Placental pericyte (primary cell): ENCODE measurements at places on chromosomes 13 and 19. TPM values are rescaled to one million over a fixed set of nuclear protein-coding genes. Genes with fewer than 3 reads are reported as not detected.

The IRGC gene
- not detected in 2 replicates for total RNA-seq

The LSR gene
- total RNA-seq: 0.22 and 1.9 TPM in 2 replicates

The UNC13A gene
- total RNA-seq: 0.44 and 1.3 TPM in 2 replicates

The C19orf38 gene
- not detected in 2 replicates for total RNA-seq

The ZNF223 gene
- total RNA-seq: 4.2 and 6.8 TPM in 2 replicates

The PCP2 gene
- total RNA-seq: not detected in 2 replicates

The TLE2 gene
- 1.0 and 1.3 TPM in 2 replicates for total RNA-seq

The ZNF253 gene
- total RNA-seq: 2.1 and 2.6 TPM in 2 replicates

The SLITRK5 gene
- total RNA-seq: under 0.01 TPM in 1 of 2 replicates, not detected in the other

The NTN5 gene
- total RNA-seq: not detected in 2 replicates

The FAM83E gene
- 0.57 TPM in 1 of 2 replicates, not detected in the other for total RNA-seq

The WTIP gene
- total RNA-seq: 31.6 and 40.3 TPM in 2 replicates

The PEX11G gene
- 0.57 and 4.2 TPM in 2 replicates for total RNA-seq

The SOX1 gene
- total RNA-seq: not detected in 2 replicates

The MAG gene
- total RNA-seq: 0.43 TPM in 1 of 2 replicates, not detected in the other

The C13orf46 gene
- 0.44 and 0.86 TPM in 2 replicates for total RNA-seq

The TMEM255B gene
- total RNA-seq: 0.66 and 2.4 TPM in 2 replicates

The UQCR11 gene
- total RNA-seq: 30.6 TPM in 2 replicates

The DKKL1 gene
- not detected in 2 replicates for total RNA-seq
